ENCODE measurements at places on chromosomes 2 and 18.

- DNase-seq, result no peak
Observed at GRCh38 chr18:8493141-8493540, 116.1 kb upstream of the RAB12 start.

DNA sequence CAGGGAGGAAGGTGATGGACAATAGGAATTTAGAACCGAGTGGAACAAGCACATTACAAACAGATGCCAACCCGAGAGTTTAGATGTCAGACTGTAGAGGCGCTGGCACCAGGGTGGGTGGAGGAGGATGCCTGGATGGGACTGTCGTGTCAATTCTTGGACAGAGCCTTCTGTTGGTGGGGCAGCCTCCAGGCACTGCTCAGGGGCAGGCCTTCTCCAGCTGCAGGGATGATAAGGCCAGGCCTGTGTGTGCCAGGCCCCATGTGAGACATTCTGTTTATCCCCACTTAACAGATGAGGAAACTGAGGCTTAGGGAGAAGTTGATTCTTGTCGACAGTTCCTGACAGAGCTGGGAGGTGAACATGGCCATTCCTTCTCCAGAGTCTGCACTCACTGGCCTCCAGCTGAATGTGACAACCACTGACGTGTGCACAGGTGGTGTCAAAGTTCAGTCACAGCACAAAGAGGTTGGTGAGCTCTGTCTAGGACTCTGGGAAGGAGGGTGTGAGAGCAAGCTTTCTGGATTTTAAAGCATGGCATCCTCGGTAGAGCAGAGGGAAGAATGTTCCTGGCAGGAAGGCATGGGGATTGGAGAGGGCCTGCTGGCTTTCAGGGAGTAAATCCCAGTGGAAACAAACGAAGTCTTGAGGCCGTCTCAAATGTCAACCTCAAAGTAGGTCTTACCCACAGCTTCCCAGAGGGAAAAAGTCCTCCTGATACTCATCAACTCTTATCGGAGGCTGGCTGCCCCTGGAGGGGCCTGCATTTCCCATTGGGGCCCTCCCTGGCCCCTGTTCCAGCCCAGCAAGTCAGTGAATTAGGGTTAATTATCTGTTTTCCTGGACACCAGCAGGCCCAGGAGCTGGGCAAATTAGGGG, 52.4 kb downstream of the GLI2 start:
- no peak for DNase-seq

- DNase-seq, result no peak
Observed at GRCh38 chr2:62313449-62314227, 117.7 kb downstream of the B3GNT2 start.

DNA sequence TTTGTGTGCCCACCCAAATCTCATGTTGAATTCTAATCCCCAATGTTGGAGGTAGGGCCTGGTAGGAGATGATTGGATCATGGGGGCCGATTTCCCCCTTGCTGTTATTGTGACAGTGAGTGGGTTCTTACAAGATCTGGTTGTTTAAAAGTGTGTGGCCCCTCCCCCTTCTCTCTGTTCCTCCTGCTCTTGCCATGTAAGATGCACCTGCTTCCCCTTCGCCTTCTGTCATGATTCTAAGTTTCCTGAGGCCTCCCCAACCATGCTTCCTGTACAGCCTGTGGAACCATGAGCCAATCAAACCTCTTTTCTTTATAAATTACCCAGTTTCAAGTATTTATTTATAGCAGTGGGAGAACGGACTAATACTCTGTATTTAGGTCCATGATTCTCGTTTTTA, 588.1 kb downstream of the DCDC2C start:
- DNase-seq, result no peak

DNA sequence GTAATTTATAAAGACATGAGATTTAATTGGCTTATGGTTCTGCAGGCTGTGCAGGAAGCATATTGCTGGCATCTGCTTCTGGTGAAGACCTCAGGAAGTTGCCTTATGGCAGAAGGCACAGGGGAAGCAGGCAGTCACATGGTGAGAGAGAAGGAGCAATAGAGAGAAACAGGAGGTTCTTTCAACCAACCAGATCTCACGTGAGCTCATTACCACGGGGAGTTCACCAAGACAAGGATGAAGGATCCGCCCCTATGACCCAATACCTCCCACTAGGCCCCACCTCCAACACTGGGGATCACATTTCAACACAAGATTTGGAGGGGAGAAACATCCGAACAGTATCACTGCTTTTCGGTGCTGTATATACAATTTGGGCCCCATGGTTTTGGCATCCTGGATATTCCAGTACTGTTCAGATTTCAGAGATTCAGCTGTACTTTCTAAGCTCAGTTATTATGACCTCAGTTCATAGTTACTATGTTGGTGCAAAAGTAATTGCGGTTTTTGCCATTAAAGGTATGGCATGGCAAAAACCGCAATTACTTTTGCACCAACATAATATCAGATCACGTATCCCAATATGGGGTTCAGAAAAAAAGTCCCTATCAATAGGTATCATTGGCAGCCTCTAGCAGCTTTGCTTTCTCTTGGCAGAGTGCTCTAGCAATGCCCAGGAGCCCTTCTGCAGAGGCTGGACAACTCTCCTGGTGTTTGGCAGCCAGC, 189.6 kb upstream of the SIX3 start:
- no peak for DNase-seq

- no peak for DNase-seq
Observed at GRCh38 chr2:136395582-136395981, 277.6 kb upstream of the CXCR4 start.

Data from hippocampal formation (tissue), 2 donors.